Renal cortex interstitium (tissue), 15 donors: ENCODE measurements at places on chromosomes 6 and 20. TPM values are rescaled to one million over a fixed set of nuclear protein-coding genes. Genes with fewer than 3 reads are reported as not detected.

Gene PRSS35
- 38.7 TPM for polyA plus RNA-seq

Gene CDSN
- not detected for polyA plus RNA-seq

Gene DLK2
- polyA plus RNA-seq = 1.0 TPM

Gene TSHZ2
- polyA plus RNA-seq = 12.8 TPM

- no peak for DNase-seq
These were observed 50.2 kb downstream of the ELOVL2 start for GRCh38 chr6:10993896-10994295.

GRCh38 chr6:125806813-125807212 lies 16.1 kb downstream of the NCOA7 start:
- DNase-seq = no peak

GRCh38 chr6:29792123-29793035 lies 35.2 kb upstream of the HLA-G start:
- no peak for DNase-seq

- DNase-seq = no peak
These were observed 11.1 kb upstream of the EYA4 start for GRCh38 chr6:133230052-133230451.

DNA sequence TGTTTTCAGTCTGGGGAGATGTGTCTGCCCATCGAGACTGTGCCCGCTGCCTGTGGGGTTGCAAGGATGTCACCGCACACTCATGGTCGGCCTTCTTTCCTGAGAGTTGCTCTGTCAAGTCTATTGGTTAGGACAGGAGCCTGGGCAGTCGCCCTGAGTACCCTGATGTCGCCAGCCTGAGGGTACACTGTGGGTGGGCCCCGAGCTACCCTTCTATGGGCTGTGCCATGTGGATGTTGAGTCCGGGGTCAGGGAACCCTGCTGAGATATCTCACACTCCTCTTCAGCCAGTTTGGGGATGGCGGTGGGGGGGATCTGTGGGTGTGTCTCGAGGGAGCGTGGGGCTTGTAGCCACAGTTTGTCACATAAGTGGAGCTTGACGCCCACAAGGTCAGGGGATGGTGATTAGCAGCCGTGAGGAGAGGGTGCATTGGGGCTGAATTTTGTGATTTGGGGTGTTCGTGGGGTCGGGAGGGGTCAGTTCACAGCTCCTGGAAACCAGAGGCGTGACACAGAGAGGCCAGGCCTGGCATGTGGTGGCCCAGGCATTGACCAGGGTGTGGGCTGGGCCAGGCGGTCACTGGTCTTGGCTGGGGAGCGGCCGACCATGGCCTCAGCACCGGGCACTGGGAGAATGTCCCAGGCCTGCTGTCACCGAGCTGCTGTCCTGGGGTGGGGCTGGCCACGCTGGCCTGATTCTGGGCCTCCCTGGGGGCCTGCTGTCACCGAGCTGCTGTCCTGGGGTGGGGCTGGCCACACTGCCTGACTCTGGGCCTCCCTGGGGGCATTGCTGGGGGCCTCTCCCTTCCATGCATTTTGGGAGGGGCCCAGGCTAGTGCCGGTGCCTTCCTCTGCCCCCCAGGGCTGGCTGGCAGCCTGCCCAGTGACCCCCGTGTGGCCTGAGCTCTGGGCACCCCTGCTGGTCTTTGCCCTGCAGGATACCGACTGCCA lies 1.6 kb upstream of the NPBWR2 start:
- no peak for DNase-seq
